ENCODE measurements at places on chromosomes 2 and 18.

- no peak for DNase-seq
These were observed 443.0 kb upstream of the MMADHC start for GRCh38 chr2:150030436-150031190.

DNA sequence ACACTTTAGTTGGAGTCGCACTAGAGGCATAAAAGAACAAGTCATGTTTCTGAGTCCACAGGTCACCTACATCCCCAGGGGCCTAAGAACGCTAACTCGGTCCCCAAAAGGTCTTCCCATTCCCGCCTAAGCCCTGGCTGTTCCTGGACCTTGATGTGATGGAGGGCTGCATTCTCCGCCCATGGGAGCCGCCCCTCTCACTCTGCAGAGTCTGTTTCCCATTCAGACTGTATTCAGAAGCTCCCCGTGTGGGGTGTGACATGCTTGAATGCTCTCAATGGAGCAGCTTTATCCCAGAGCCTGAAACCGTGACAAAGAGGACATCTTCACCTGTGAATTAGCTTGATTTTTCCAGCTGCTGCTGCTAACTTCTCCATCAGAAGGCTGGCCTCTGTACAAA lies 319.0 kb upstream of the KLHL29 start:
- no peak for DNase-seq

GRCh38 chr2:22600999-22601398 lies 784.0 kb upstream of the KLHL29 start:
- DNase-seq, result no peak

GRCh38 chr2:9565436-9566153 lies 10.0 kb upstream of the ADAM17 start:
- DNase-seq, result no peak

DNA sequence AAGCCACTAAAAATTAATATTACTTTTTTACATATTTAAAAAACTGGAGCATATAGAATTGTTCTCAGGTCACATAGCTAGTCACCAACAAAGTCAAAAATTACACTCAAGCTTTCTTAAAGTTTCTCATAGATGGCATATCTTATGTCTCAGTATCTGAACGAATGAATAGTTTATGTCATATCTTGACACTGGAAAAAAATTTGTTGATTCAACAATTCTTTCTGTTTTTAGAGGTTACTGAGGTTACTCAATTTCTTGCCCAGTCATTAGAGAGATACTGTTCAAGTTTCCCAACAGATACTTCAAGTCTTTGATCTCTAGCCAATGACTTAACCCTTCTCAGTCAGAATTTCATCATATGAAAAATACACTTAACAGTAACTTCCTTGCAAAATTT lies 113.1 kb upstream of the XIRP2 start:
- DNase-seq, result no peak

GRCh38 chr18:57995331-57995730 lies 48.7 kb upstream of the NEDD4L start:
- DNase-seq, result no peak

- DNase-seq, result no peak
These were observed 548.5 kb upstream of the LRRTM4 start for GRCh38 chr2:78070693-78071092.

- DNase-seq, result no peak
These were observed 29.4 kb upstream of the REEP1 start for GRCh38 chr2:86366651-86367498.

DNA sequence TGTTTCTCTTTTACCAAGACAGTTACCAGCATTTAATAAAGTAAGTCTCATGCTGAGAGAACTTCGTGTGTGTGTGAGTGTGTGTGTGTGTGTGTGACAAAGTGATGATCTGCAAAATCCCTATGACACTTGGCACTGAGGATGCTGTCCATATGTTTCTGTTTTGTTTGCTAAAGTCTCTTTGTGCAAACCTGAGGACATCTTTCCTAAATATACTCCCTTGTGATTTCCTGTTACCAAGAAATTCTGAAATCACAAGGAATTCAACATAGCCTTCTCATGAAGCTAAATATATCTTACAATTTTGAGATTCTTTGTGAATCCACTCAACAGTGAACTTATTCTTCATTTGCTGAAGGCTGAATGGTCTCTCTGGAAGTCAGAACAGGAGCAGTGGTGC lies 1359.7 kb upstream of the NRXN1 start:
- no peak for DNase-seq
